ENCODE measurements at places on chromosomes 5 and 9.

DNA sequence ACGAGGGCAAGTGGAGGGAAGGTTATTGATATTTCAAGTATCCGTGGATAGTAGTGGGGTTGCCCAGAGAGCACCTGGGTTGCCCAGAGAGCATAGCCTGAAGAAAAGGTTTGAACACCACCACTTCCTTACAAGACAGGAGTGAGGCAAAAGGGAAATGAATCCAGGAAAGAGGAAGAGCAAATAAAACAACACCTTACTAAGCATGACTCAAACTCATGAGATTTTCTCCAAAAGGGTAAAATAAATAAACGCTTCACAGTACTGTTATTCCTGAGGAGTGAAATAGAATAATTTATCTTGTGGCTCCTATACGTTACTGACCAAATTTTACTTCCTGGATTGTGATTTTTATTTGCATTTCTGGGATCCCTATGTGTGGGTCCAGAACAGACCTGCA lies 65.2 kb upstream of the PTPRD start:
- no peak for DNase-seq

- no peak for DNase-seq
These were observed 142.4 kb downstream of the C9orf152 start for GRCh38 chr9:110065532-110065931.

DNA sequence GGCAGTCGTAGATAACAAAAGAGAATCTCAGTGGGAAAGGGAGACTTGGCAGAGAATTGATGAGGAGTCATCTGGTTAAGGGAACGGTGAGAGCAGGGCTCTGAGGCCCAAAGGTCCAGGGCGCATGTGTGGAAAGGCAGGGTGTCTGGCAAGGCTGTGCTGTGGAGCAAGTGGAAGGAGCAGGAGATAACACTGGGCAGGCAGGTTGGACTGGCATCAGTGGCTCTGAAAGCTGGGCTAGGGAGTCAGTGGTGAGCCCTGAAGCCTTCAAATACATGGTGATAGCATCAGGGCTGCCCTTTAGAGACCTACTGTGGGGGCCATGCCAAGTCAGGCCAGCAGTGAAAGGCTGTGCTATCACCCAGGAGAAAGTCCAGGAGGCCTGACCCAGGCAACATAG lies 131.3 kb downstream of the GABBR2 start:
- DNase-seq = no peak

DNA sequence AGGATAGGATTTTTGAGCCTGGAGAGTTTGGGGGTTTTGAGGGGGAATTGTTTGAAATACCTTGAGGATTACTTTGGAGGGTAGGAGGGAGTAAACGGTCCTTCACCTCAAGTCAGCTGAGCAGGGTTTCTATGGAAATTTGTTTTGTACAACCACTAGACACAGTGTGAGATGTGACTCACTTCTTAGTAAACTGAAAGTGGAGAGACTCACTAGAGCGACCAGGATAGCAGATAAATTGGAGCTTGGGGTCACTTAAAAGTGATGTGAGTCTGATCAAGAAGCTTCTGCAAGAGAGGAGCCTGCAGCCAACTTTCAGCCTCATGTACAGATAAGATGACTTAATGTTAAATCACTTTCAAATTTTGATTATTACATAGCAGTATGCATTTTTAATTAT lies 1945.9 kb upstream of the NUDT12 start:
- DNase-seq = no peak

DNA sequence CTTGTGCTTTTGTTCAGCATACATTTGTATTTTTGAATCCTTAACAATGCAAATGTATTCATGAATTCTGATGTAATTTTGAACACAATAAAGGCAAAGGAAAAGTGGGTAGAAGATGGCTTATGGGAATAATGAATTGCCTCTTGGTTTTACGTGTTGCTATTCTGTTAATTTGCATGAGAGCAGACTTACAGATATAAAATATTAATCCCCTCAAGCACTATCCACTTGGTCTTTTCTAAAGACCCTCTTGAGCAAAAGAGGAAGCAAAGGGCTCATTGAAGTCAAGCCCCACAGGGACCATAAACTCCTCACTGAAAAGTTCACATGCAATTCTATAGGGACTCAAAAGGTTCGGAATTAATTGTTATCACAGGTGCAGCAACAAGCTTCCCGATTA lies 51.9 kb downstream of the OSTF1 start:
- DNase-seq = no peak

- no peak for DNase-seq
These were observed 236.1 kb downstream of the DNAH5 start for GRCh38 chr5:13708432-13708831.

- no peak for DNase-seq
These were observed 24.3 kb upstream of the CXCL14 start for GRCh38 chr5:135602882-135603721.

DNA sequence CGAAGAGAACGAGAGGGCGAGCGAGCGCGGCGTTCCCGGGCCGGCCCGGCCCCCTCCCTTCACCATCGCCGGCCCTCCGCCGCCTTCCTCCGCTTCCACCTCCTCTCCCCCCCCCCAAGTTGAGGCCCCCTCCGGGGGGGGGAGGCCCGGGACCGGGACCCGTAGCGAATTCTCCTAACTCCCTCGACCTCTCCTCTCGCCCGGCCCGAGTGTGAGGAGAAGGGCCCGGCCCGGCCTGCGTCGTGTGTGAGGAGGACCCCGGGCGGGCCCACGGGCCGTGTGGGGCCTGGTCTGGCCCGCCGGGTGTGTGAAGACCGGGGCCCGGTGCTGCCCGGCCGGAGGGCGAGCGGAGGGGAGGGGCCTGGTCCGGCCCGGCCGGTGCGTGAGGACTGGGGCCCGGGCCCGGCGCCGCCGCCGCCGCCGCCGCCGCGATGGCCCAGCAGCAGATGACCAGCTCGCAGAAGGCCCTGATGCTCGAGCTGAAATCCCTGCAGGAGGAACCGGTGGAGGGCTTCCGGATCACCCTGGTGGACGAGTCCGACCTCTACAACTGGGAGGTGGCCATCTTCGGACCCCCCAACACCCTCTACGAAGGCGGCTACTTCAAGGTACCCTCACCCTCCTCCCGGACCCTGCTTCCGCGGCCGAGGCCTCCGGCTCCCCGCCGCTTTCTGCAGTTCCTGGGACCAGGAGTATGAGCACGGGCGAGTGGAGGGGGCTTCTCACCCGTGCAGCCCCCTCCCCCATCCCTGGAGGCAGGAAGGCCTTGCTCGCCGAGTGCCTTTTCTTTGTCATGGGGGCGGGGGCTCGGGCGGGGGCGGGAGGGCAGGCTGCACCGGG lies 587 bp downstream of the UBE2R2 start:
- DNase-seq = peak; percentile 14

DNA sequence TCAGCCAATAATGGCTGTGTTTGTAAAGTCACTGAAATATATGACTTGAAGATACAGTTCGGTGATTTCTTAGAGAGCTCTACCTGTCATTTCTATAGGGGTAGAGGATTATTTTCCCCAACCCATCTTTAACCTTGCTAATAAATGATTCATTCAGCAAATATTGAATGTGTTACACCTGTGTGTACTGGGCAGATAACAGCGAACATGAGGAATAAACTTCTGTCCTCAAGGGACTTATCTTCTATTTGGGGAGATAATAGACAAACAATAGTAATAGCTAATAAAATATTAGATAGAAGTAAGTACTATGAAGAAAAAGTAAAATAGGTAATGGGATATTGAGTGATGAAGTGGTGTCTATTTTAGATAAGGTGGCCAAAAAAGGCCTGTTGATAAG lies 9.3 kb downstream of the TTC23L start:
- no peak for DNase-seq
